ENCODE measurements at places on chromosomes 7 and 10.

- no peak for DNase-seq
Observed at GRCh38 chr7:90483251-90483650, 13.8 kb downstream of the PTTG1IP2 start.

DNA sequence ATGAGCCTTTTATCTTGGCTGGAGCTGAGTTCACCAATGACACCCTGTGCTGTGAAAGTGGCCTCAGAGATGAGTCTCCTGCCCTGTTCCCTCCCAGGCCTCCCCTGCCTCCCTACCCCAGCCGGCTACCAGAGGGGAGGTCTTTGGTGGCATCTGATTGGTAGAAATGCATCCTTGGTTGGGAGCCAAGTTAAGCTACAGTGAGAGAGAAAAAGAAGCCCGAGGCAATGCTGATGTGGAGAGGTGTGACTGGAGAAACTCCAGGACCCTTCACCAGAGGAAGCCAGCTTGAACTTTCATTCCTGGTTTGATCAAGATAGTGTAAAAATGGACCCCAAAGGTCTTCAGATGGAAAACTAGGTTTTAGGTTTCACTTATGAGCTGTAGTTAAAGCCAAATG lies 191.1 kb upstream of the TCF7L2 start:
- no peak for DNase-seq

DNA sequence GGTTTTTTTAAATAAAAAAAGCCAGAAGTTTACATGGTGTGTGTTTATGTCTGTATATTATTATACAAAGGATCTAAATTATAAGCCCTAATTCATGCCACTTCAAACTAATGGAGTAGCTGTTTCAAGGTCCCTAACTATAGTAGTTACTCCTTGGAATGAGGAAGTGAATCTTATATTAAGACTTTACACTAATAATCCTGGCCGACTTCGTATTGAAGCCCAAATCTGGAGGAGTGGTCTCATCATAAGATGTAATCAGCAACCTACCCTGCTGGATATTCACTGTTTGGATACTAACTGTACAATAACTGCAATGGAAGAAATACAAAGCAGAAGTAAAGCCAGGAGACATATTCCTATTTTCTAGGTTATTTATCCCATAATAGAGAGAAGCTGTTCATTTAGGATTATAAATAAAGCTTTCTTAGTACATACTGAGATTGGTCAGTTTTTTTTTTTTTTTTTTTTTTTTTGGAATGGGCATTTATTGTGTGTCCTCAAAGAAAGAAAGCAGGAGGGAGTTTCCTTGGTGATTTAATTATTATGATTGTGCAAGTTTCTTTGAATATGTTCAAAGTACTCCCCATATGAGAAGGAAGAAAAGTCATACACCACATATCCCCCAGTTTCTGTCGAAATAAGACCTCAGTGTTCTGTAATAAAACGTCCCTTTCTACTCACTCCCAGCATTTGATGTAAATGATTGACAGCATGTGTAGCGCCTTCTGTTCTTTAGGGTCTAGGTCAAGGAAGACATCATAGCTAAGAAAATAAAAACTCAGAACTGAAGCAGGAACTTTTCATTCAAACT lies 397.8 kb downstream of the EXOC4 start:
- DNase-seq: no peak

DNA sequence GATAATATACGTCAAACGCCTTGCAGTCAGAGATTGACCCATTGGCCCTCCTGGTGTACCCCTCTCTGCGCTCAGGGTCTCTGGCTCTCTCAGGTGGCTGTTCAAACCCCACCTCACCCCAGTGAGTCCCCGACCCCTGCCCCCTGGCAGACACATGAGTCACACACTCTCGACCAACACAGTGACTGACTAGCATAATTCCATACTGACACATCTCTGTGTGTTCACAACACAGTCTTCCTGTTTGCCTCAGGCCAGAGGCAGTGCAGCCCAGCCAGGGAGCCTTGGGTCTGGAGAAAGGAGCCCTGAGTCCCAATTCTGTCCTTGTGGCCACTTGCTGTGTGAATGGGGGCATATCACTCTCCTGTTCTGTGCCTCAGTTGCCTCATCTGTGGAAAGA lies 40.1 kb downstream of the PALD1 start:
- DNase-seq: no peak

- DNase-seq: no peak
Observed at GRCh38 chr7:36747280-36748016, 23.2 kb upstream of the AOAH start.

- DNase-seq: no peak
Observed at GRCh38 chr7:105975770-105976417, 12.8 kb downstream of the CDHR3 start.

GRCh38 chr10:33009244-33010131 lies 51.5 kb upstream of the ITGB1 start:
- no peak for DNase-seq

GRCh38 chr7:23622506-23622925 lies 25.3 kb downstream of the CCDC126 start:
- no peak for DNase-seq

GRCh38 chr7:100875356-100875751 lies 451 bp downstream of the SRRT start:
- DNase-seq: no peak

GRCh38 chr7:157088136-157088535 lies 50.6 kb upstream of the UBE3C start:
- no peak for DNase-seq

DNA sequence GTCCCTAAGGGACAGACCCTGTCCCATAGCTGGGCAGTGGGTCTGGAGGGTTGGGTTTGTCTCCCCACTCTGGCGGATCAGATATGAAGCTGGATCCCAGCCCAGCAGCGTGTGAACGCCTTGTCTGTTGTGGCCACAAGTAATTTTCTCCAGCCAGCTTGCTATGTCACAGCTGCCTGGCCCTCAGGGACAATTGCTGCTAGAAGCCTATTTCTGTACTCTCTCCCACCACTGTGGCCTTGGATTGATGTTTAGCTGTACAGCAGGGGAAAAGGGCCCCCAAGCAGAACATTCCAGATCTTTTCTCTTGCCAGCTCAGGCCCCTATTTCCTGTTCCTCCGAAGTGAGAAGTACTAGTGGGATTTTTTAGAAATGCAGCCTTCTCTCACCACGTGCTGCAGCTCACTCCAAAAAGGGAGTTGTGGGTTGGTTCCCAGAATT lies 53.5 kb upstream of the WAC start:
- no peak for DNase-seq

GRCh38 chr7:108503112-108504026 lies 22.6 kb downstream of the PNPLA8 start:
- no peak for DNase-seq

- DNase-seq: no peak
Observed at GRCh38 chr7:2355705-2356008, 1.0 kb downstream of the EIF3B start.

DNA sequence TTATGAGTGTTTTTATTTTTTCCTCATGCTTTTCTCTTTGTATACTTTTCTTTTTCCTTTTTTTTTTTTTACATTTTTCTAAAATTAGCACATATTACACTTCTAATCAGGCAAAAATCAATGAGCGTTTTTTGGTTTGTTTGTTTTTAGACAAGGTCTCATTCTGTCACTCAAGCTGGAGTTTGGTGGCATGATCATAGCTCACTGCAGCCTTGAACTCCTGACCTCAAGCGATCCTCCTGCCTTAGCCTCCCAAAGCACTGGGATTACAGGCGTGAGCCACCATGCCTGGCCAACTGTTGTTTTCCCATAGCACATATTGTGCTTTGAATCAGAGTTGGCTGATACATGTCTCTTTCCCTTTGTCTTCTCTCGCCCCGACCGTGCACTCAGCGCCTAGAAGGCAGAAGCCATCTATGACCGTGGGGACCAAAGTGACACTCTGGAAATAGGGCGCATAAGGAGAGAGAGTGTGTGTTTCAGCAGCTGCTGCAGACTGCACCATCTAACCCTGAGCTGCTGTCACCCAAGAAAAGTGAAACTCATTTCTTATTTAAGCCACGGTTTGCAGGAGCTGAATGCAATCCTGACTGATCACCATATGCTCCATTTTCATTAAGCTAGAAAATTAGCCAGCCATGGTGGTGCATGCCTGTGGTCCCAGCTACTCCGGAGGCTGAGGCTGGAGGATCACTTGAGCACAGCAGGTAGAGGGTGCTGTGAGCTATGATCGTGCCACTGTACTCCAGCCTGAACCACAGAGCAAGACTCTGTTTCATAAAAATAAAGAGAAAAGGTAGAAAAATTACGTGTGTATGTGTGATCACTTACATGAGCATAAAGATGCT lies 41.4 kb upstream of the GTF2I start:
- DNase-seq: no peak

GRCh38 chr10:127552446-127552845 lies 3.3 kb downstream of the NPS start:
- no peak for DNase-seq

- DNase-seq: no peak
Observed at GRCh38 chr7:50678586-50678985, 104.1 kb downstream of the GRB10 start.

DNA sequence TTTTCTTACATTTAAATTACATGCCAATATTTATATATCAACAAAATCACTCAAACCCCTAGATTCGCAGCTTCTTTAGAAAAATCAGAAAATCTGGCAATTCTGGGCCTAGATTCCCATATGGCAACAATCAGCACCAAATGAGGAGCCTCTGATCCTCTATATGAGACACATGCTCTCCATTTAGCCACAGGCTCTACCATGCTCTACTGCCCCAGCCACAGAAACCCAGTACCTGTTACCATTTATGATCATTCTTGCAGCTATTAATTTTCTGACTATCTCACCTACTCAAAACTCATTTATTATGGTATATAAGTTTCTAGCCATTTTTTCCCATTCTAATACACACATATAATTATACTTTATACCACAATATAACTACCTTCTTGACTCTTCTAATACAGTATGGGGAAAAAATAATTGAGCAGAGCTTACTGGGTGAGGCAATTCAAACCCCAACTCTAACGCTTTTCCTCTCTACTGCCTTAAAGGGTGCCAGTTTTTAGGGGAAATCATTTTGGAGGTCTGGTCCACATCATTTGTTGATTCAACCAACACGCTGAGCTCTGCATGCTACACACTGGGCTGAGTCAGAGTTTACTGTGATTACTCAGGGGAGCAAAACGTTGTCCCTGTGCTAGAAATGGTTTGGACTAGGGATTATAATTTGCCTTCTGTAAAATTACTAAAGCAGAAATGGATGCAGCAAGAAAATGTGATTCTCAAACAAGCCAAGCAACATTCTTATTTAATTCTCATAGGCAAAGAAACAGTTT lies 11.6 kb downstream of the PDLIM1 start:
- DNase-seq: no peak

GRCh38 chr7:35748371-35748770 lies 52.5 kb upstream of the SEPTIN7 start:
- DNase-seq: no peak

- no peak for DNase-seq
Observed at GRCh38 chr7:111205251-111205650, 114.3 kb downstream of the LRRN3 start.

GRCh38 chr7:44536090-44536489 lies 5.0 kb downstream of the NPC1L1 start:
- DNase-seq: no peak

DNA sequence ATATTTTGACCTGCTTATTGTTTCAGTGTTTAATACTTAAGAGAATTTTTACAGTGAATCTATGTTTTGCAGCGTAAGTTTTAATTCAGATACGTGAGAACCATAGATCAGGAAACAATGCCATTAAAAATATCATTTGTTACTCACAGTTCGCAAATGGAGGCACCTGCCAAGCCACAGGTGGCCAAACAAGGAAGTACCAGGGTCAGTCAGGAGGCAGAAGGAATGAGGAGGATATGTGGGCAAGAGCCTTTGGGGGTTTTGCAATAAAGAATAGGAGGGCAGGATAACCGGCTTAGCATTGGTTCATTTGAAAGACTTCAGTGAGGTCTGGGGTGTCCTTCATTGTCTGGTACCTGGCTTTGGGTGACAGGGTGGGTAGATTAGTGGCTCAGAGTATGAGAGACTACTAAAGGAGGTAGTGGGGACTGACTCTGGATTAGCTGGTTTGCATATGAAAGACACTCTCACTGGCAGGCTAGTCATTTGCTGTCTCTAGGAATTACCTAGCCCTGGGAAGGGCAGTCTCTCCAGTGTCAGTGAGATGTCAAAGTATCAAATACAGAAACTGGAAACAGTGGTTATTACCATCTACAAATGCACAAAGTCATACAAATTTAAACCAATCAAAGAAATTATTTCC lies 132.2 kb upstream of the CAV2 start:
- no peak for DNase-seq

DNA sequence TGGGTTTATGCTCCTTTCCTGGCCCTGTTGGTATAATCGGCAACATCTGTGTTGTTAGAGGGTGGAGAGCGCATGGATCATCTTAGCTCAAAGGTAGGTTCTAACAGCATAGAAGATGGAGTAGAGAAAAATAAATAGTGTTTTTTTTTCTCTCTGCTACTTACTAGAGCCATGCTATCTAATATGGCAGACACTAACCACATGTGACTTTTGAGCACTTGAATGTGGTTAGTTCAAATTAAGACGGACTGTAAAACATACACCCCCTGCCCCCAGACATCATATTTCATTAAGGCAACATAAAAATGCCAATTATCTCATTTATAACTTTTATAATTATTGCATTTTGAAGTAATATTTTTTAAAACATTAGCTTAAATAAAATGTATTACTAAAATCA lies 525.1 kb downstream of the KIF20B start:
- no peak for DNase-seq

- DNase-seq: no peak
Observed at GRCh38 chr7:76428868-76429805, 4.4 kb downstream of the ZP3 start.

DNA sequence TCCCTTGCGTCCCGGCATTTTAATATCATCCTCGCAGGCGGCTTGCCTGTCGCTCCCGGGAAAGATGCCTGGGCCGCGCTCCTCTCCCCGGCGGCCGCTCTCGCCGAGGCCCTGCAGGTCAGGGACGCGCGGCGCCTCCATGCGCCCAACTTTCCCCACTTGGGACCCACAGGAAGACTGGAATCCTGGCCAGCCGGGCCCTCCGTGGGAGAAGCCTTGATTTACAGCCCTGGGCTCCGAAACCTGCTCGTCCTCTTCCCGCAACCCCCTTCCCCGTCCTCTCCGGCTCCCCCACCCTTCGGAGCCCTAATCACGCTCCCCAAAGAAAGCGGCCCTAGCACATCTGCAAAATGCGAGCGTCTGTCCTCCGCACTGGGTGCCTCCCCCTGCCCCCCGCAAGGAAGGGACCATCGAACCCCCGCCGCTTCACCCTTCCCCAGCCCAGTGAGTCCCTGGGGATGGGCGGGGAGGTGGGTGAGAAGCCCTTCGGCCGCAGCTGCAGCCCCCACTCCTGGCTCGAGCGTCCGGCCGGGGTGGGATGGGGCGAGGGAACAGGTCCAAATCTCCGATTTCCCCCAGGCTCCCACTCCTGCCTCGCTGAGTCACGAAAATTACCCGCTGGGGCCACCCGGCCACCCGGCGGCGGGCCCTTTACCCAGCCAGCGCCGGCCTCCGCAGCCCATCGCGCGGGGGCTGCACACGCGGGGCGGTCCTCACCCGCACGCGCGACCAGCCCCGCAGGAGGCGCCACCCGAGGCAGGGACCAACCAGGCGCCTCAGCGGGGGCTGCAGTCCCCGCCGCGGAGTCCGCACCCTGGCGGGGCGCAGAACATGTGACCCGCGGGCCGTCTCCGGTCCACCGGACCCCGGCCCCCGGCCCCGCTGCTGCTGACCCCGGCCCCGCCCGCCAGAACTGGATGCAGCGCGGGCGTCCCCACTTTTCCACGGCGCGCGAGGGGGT lies 695 bp downstream of the HSPA12A start:
- DNase-seq: no peak

- no peak for DNase-seq
Observed at GRCh38 chr7:41979834-41980307, 257.1 kb downstream of the GLI3 start.
